ENCODE measurements at places on chromosomes 11 and 22. TPM values are rescaled to one million over a fixed set of nuclear protein-coding genes. Genes with fewer than 3 reads are reported as not detected.

DNA sequence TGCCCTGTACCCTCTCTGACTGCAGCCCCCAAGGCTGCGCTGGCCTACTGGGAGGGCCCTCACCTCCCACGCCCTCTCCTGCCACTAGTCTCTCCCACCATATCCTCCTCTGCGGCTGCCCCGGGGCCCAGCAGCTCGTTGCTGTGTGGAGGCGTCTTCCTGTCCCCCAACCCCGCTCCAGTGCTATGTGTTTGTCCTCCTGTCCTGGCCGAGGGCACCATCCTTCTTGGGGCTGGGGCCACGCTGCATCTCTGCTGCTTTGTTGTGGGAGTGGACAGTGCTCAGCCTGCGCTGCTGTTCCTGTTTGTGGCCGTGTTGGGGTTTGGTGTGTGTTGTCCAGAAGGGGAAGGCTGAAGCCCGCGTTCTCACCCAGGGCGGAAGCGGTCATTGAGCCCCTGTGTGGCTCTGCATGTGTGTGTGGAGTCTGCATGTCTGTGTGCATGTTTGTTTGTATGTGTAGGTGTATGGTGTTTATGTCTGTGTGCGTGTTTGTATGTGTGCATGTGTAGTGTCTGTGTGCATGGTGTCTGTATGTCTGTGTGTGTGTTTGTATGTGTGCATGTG, 15.7 kb downstream of the TPCN2 start:
- no peak for DNase-seq

DNA sequence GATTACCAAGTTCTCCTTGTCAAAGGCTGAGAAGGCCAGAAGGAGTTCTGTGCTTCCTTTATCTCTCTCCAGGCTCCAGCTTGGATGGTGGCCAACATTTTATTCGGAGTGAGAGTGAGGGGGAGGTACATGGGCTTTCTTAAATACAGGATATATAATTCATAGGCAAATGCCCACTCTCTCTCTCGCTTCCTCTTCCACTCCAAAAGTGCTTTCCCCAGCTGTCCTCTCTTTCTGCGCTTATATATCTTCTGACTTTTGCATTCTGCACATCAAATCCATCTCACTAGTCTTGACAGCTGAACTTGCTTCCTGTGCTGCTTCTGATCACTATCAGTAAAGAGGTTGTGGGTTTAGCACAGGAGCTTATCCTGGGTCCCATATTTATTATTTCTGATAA, 125.4 kb upstream of the ARHGAP20 start:
- no peak for DNase-seq

MPZL2 gene
- 13.4 TPM for total RNA-seq

- no peak for DNase-seq
Observed at GRCh38 chr11:118442301-118442700, 6.0 kb downstream of the KMT2A start.

DNA sequence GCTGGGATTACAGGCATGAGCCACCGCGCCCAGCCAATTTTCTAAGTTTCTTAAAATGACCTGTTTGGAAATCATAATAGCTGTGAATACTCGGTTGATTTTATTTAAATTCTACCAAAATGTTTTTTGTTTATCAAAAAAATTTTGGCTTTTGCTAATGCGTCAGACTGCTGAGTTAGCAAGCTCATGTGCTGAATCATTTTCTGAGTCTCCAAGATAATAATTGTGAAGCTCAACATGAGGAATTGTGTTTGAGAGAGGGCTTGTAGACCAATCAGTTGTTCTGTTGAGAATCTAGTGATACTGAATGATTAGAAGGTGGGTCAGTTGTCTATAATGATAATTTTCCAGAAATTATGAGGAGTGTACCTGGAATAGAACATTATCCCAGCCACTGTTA, 15.9 kb downstream of the RNF214 start:
- no peak for DNase-seq

RFPL1 gene
- not detected for total RNA-seq

FAT3 gene
- total RNA-seq, result 0.33 TPM

HPX gene
- total RNA-seq, result 0.44 TPM

DNA sequence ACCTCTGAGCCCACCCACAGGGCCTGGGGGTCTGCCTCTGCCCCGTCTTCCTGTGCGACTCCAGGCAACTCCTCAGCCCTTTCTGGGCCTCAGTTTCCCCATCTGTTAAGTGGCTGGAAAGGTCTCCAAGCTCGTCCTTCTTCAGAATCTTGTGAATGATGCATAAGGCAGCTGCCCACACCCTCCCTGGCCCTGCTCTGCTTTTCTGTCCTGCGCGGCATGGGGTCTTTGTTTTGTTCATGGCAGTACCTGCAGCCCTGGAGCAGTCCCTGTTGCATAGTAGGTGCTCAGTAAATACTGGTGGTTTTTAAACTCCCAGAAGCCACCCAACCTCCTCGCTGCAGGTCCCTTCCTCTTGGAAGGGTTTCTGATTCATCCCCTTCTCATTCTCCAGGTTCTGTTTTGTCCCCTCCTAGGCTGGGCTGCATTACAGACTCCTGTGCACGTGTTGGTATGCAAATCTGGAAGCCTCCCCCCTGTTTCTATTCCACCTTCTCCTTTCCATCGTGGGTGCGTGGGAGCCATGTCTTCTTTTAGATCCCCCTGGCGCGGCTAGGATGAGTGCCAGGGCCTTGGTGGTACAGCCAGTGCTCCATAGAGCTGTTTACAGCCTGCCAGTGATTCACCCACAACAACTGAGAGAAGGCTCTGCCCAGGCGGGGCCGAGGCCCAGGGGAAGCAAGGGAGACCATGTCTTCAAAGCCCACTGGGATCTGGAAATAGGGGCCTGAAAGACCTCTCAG, 19.3 kb upstream of the SYT7 start:
- no peak for DNase-seq

DNA sequence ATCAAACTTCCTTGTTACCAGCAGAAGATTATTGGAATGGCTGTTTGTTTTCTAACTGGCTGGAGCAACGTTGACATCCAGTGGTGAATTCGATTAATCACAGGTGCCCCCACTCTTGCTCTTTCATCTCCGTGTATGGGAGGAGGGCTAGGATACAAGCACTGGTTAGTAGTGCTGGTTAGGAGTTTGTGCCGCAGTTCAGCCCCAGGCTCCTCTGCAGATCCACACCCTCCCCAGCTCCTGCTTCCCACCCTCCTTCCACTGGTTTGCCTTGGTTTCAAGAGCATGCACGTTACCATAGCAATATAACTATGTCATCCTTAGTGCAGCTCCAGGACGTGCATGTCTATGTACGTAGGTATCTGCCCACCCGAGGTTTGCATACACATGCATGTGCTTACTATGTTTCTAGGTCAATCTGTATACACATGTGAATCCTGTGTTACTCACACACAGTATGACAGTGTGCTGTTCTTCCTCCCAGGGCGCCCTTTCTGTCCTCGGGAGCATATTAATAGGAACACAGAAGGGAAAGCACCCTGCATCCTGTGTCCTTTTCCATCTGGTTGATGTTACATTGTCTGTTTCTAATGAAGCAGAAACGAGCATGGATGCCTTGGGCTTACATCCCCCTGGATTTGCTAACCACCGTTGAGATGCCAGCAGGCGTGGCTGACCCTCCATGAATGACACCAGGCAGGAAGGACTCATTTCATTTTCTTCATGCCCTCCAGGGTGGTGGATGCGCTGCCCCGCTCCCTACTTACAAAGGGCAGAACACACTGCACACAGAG, 539.3 kb downstream of the OPCML start:
- no peak for DNase-seq

SMIM35 gene
- total RNA-seq, result not detected

PRR33 gene
- total RNA-seq, result 2.4 TPM

MRGPRE gene
- 0.36 TPM for total RNA-seq

DNA sequence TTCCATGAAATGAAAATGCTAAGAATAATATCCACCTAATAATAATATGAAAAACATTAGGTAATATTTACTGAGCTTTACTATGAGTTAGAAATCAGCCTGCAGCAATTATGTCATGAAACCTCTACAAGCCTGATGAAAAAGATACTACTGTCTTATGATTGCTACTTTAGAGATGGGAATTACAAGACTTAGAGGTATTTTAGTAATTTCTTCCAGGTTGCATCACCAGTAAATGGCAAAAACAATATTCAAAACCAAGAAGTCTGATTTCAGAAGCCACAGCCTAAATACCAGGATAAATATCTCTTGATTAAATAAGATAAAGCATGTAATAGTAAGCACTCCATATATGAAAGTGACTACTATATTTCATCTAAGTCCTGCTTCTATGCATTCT, 13.8 kb downstream of the OR5B21 start:
- no peak for DNase-seq

DNA sequence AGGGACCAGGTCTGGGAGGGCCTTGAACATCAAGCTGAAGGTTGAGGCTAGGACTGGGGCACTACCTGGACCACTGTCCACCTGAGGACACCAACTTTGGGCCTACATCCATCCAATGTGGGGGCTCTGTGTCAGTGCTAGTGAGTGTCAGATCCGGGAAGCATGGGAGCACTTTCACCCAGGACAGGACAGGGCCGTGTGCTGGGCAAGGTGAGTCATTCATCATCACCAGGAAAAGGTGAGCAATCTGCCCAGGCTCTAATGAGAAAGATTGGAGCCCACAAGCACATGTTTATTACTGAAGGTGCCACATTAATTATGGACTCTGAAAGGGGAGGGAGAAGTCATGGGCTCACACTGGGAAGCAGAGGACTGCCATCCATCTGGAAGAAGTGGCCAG, 39.7 kb upstream of the DRD2 start:
- DNase-seq, result no peak

GRCh38 chr11:125933030-125933813, 12.6 kb upstream of the VSIG10L2 start:
- no peak for DNase-seq

DNA sequence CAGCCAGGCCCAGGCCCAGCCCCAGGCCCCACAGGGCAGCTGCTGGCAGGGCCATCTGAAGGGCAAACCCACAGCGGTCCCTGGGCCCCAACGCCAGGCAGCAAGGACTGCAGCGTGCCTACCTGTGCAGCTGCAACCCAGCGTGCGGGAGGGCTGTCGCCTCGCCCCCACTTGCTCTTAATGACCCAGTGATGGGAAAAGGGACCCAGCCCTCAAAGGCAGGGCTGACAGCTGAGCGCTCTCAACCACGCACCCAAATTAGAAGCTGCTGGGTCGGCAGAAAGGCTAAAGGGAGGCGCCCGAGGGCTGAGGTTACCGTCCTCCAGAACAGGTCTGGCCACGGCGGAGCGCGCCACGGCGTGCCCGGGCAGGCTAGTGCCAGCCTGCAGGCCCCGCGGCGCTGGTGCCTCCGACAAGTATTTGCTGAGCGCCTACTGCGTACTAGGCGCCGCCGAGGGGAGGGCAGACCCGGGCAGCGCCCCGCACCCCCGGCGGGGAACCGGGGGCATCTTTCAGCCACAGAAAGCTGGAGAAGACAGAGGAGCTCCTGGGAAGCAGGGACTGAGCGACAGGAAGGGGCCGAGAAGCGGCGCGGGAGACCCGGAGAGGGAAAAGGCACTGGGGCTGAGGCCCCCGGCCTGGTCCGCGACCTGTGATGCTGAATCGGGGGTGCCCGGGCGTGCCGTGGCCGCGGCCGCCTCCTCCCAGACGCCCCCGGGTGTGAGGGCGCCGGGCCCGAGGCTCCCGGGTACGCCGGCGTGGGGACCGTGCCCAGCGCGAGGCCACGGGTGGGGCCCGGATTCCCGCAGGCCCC, 773 bp downstream of the HRAS start:
- DNase-seq, result peak; percentile 26

NNMT gene
- 32.6 TPM for total RNA-seq
